ENCODE measurements at places on chromosomes 13 and 19.

- H3K4me1 ChIP-seq: no peaks in the 10 kb centered on the region
- H3K27ac ChIP-seq: no peak overlapping the region
- no peak overlapping the region for H3K4me3 ChIP-seq
- no peaks in the 10 kb centered on the region for H3K27me3 ChIP-seq
- DNase-seq: no peak
- no peaks in the 10 kb centered on the region for H3K36me3 ChIP-seq
Measured at GRCh38 chr19:28883241-28883693, 329.7 kb downstream of the UQCRFS1 start.

- no peak for DNase-seq
- no peaks in the 10 kb centered on the region for H3K36me3 ChIP-seq
- no peaks in the 10 kb centered on the region for H3K4me1 ChIP-seq
- no peaks in the 10 kb centered on the region for H3K27me3 ChIP-seq
Measured at GRCh38 chr13:55992145-55992544, 1148.6 kb upstream of the PRR20A start.

DNA sequence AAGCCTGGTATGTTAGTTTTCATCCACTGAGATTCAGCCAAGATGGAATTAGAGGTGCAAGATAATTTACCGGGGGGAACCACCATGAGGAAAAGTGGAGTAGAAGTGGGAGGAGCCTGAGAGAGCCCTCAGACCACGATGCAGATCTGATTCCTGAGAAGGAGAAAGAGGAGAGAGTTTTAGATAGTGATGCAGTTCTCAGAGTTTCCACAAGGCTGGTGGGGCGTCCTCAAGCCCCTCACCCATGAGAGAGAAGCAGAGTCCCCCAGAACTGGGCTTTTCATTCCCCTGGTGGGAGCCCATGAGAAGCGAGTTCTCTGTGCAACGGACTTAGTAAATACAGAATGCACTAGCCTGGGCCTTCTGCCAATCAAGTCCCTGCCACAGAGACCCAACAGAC is 18.1 kb downstream of the CEACAM5 start:
- H3K4me1 ChIP-seq: no peaks in the 10 kb centered on the region
- no peak overlapping the region for H3K4me3 ChIP-seq
- no peaks in the 10 kb centered on the region for H3K36me3 ChIP-seq
- no peaks in the 10 kb centered on the region for H3K27me3 ChIP-seq
- H3K27ac ChIP-seq: no peak overlapping the region

DNA sequence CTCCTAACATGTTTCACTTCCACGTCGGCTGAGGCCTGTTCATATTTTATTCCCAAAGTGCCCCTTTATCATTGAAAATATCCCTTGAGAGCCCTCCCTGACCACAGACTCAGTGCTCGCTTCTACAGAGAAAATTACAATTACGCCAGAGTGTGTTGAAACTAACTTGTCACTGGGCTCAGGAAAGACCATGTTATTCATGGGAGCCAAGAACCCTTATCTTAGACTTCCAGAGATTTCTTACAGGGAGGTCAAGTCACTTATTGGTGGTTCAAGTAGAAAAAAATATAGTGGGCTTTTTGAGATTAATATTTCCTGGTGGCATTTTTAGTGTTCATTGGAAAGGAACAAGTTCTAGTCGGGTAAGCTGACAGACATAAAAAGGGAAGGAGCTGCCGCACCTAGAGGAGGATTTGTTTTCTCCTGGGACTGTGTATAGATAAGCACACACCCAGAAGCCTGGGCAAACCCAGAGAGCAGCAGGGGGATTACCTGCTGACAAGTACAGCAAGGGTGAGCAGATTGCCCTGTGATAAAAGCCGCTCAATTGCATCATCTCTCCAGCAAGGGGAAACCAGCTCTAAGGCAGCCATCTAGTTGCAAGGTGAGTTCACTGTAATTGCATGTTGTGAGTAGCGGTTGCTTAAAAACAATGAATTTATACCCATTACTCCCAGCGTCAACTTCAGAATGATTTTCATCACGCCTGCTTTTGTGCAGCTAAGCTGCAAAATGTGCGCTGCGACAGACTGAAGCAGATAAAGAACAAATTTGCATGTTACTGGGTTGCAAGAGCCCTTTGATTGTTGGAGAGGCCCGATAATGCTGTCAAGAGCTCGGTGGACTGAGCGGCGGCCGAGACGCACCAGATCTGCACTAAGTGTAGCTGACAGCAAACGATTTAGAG is 46.2 kb downstream of the DCT start:
- H3K27ac ChIP-seq: no peak overlapping the region
- DNase-seq: no peak
- no peak overlapping the region for H3K4me3 ChIP-seq
- no peaks in the 10 kb centered on the region for H3K36me3 ChIP-seq
- no peaks in the 10 kb centered on the region for H3K27me3 ChIP-seq
- H3K4me1 ChIP-seq: no peaks in the 10 kb centered on the region

GRCh38 chr19:9836021-9836420 is 903 bp downstream of the PIN1 start:
- H3K27ac ChIP-seq: no peak overlapping the region
- H3K4me3 ChIP-seq: peak overlapping the region; percentile 95
- peaks cover 8% of the 10 kb centered on the region for H3K36me3 ChIP-seq
- peaks cover 16% of the 10 kb centered on the region for H3K4me1 ChIP-seq

GRCh38 chr19:4922530-4923275 is 13.4 kb downstream of the UHRF1 start:
- no peaks in the 10 kb centered on the region for H3K36me3 ChIP-seq
- no peaks in the 10 kb centered on the region for H3K27me3 ChIP-seq
- no peak overlapping the region for H3K4me3 ChIP-seq
- no peak overlapping the region for H3K27ac ChIP-seq

DNA sequence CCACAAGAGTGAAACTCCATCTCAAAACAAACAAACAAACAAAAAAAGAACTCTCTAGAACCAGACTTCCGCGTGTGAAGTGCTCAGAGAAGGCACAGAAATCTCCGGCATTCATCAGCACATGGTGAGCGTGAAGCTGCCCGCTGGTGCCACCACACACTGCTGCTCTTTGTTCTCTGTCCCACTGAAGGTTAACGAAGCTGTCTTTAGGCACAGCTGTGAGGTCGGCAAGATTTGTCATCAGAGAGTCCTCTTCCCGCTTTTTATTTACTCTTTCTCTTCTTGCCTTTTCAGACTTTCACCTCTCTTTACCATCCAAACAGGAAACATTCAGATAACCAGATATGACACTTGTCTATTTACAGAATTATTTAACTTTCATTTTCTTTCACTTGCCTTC is 115.2 kb upstream of the ARGLU1 start:
- no peaks in the 10 kb centered on the region for H3K4me1 ChIP-seq
- no peak for DNase-seq
- H3K36me3 ChIP-seq: no peaks in the 10 kb centered on the region
- no peak overlapping the region for H3K27ac ChIP-seq

DNA sequence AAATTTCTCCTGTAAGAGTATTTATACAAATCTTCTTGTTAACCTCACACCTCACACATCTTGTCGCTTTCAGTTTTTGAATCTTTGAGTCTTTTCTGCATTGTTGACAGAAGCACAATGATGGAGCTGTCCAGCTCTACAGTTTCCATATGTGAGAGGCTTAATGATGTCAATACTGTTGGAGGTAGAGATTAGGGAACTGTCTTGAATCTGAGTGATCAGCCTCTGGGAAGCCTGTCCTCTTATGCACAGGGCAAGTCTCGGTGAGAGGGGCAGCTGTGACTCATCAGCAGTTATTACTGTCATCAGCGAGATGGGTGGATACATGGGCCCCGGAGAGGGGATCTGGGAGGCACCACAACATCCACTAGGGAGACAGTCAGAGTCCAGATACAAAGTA is 4.6 kb upstream of the ITGBL1 start:
- no peak overlapping the region for H3K4me3 ChIP-seq
- peaks cover 15% of the 10 kb centered on the region for H3K4me1 ChIP-seq

- DNase-seq: no peak
- no peaks in the 10 kb centered on the region for H3K27me3 ChIP-seq
- no peaks in the 10 kb centered on the region for H3K36me3 ChIP-seq
- H3K27ac ChIP-seq: no peak overlapping the region
Measured at GRCh38 chr13:35925669-35926068, 205.5 kb downstream of the DCLK1 start.

- no peak for DNase-seq
- H3K27ac ChIP-seq: no peak overlapping the region
- no peaks in the 10 kb centered on the region for H3K36me3 ChIP-seq
- peaks cover 24% of the 10 kb centered on the region for H3K4me1 ChIP-seq
- no peaks in the 10 kb centered on the region for H3K27me3 ChIP-seq
Measured at GRCh38 chr19:35120898-35121297, 5.3 kb downstream of the FXYD3 start.

DNA sequence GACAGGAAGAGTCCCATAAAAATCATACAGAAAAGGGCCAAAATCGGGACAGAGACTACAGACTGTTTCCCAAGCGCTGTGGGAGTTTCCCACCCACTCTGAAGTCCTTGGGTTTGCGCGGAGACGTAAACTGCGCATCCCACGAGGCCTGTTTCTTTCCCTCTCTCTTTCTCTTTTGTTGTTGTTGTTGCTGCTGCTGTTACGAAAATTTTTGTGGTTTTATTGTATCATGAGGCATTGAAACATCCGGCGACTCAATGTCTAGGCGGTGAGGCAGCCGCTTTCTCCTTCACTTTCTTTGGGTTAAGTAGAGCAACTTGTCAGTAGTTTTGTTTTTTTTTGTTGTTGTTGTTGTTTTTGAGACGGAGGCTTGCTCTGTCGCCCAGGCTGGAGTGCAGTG is 1.6 kb upstream of the PPP1R12C start:
- no peak overlapping the region for H3K27ac ChIP-seq
- H3K4me1 ChIP-seq: peaks cover 29% of the 10 kb centered on the region
- no peaks in the 10 kb centered on the region for H3K36me3 ChIP-seq

DNA sequence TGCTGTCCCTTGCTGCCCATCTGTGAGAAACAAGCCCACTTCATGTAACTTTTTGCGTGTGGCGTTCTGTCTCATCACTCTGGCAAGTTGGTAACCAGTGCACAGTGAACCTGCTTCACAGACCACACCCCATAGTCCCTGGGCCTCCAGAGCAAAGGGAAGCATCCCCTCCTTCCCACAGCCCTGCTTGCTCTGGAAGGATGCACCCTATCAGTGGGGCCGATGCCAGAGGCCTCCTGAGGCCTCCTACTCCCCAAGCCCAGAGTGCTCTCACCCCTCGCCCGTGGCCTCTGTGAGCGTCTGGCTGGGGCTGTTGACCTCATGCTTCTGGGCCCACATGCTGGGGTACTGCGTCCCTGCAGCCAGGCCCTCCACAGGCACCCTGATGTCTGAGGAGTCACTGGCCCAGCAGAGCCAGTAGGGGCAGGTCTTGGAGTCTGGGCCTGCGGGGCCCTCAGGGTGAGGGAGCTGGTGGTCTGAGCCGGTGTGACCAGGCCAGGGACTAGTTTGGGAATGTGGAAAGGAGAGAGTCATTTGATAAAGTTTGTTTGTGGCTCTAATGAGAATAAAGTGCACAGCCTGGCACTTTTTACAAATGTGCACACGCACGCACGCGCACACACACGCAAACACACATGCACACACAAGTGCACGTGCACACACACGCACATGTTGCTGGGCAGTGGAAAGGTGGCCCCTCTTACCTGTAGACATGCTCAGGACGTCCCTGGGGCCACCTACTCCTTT is 5.1 kb downstream of the TMEM86B start:
- DNase-seq: no peak
- H3K36me3 ChIP-seq: peaks cover 3% of the 10 kb centered on the region
- H3K27me3 ChIP-seq: no peaks in the 10 kb centered on the region
- no peaks in the 10 kb centered on the region for H3K4me1 ChIP-seq
- H3K4me3 ChIP-seq: no peak overlapping the region
- no peak overlapping the region for H3K27ac ChIP-seq

DNA sequence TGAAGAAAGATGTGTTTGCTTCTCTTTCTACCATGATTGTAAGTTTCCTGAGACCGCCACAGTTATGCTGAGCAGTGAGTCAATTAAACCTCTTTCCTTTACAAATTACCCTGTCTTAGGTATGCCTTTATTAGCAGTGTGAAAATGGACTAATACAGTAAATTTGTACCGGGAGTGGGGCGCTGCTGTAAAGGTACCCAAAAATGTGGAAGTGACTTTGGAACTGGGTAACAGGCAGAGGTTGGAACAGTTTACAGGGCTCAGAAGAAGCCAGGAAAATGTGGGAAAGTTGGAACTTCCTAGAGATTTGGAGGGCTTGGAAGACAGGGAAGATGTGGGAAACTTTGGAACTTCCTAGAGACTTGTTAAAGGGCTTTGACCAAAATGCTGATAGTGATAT is 9.2 kb upstream of the PDS5B start:
- no peaks in the 10 kb centered on the region for H3K27me3 ChIP-seq
- no peaks in the 10 kb centered on the region for H3K4me1 ChIP-seq
- H3K27ac ChIP-seq: no peak overlapping the region
- H3K36me3 ChIP-seq: no peaks in the 10 kb centered on the region

DNA sequence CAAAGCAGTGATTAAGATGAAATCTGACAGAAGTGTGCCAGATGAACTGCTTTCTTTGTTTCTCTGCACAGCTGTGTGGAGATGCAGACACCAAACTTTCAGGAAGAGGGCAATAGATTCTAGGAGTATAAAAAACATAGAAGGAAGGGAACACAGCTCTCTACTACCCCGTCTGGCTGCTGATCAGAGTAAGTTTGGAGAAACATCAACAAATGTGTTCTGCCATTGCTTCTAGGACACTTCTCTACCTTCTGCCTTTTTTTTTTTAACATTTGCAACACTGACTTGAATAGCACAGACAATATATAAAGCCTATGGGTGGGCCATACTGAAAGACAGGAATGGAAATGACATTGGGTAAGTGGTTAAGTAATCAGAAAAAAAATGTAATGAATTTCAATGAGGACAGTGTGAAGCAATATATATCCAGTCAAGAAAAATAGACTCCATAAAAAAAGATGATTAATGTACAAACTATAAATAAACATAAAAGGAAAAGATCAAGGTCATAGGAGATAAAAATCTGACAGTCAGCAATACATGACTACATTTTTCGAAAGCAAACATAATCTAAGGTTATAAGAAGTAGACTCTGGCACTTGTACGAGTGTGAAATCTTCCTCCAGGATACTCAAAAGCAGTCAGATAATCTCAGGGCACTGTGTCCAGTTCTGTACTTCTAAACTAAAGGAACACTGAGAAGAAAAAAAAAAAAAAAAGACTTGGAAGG is 21.4 kb downstream of the NUFIP1 start:
- H3K27me3 ChIP-seq: no peaks in the 10 kb centered on the region
- H3K4me1 ChIP-seq: peaks cover 24% of the 10 kb centered on the region
- H3K4me3 ChIP-seq: no peak overlapping the region
- H3K36me3 ChIP-seq: peaks cover 11% of the 10 kb centered on the region

GRCh38 chr13:28654276-28654675 is 4.7 kb upstream of the POMP start:
- no peak overlapping the region for H3K4me3 ChIP-seq
- DNase-seq: no peak
- no peaks in the 10 kb centered on the region for H3K36me3 ChIP-seq
- H3K27me3 ChIP-seq: no peaks in the 10 kb centered on the region
- H3K4me1 ChIP-seq: peaks cover 21% of the 10 kb centered on the region

- DNase-seq: no peak
- H3K36me3 ChIP-seq: no peaks in the 10 kb centered on the region
- H3K4me1 ChIP-seq: no peaks in the 10 kb centered on the region
- no peak within 1 kb of the TSS for H3K27ac ChIP-seq
- peak within 1 kb of the TSS; percentile 42 for H3K4me3 ChIP-seq
Measured at GRCh38 chr19:58033741-58034476, at the start of gene ZSCAN1. Gene ZSCAN1 (plus strand): TSS chr19:58034025. CDS start chr19:58037837, 3,812 bp downstream.
